ENCODE measurements at places on chromosomes 1 and 21.

GRCh38 chr21:41258617-41259016, 58.0 kb upstream of the FAM3B start:
- DNase-seq = no peak

GRCh38 chr1:13462682-13463081, 51.1 kb downstream of the LRRC38 start:
- no peak for DNase-seq

DNA sequence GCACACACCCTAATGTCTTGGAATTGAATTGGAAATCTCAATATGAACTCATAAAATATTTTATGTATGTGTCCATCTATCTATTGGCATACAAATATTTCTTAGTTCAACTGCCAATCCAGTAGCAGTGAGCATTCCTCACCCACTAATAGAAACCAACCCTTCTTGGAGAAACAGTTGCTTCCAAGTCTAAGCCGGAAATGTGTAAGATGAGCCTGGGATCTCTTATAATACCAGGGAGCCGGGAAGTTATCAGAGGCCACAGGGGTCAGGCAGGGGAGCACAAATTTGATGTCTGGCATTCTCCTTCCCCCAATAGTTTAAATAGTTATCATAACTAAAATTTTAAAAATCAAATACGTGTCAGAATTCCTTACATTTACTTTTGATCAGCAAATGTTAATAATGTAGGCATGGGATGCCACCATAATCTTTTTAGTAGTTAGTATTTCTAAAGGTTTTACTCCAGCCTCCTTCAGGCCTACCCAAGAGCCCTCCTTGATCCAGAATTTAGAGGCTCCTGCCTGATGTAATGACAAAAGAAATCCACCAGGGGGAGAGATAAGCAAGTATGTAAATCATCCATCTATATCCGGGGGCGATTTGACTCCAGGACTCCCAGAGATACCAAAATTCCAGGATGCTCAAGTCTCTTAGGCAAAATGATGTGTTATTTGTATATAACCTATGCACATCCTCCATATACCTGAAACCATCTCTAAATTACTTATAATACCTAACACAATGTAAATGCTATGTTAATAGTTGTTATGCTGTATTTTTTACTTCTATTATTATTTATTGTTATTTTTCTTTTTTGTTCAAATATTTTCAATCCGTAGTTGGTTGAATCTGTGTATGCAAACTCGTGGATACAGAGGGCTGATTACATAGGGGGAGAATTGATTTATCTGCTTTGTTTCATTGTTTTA, 218.7 kb upstream of the COA6 start:
- peak; percentile 25 for DNase-seq

GRCh38 chr1:205436776-205437410, 15.0 kb upstream of the LEMD1 start:
- no peak for DNase-seq

DNA sequence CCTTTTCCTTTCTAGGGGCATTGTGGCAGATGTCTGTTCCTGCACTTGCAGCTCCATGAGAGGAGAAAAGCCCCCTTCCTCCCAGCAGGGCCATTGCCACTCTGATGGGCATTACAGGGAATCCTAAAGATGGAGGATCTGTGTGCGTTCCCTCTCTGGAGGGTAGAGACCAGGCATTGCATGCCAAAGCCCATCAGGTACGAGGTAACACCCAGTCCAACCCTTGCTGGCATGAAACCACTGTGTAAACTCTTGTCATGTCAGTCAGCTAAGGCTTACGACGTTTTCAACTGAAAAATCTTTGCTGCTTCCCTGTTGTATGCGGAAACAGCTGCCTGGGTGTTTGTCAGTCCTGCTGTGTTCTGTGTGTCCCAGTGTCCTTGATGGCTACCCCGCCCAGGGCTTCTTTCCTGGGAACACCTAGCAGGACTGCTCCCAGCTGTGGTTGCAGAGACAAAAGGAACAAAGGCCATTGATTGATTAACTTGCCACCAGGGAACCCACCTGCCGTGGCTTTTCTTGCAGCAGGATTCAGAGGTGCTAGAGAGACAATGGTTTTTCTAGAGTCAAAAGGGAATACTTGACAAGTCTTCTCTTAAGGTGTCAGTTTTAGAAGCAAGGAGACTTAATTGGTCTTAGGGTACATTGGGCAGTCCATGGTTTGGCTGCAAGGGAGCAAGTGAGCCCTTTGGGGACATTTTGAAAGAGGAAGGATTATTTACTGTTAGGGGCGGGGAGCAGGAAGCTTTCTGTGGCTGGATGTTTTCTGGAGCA, 24.6 kb downstream of the B3GALT5 start:
- DNase-seq = no peak

- no peak for DNase-seq
These were observed 32.1 kb downstream of the UBASH3A start for GRCh38 chr21:42435833-42436232.

DNA sequence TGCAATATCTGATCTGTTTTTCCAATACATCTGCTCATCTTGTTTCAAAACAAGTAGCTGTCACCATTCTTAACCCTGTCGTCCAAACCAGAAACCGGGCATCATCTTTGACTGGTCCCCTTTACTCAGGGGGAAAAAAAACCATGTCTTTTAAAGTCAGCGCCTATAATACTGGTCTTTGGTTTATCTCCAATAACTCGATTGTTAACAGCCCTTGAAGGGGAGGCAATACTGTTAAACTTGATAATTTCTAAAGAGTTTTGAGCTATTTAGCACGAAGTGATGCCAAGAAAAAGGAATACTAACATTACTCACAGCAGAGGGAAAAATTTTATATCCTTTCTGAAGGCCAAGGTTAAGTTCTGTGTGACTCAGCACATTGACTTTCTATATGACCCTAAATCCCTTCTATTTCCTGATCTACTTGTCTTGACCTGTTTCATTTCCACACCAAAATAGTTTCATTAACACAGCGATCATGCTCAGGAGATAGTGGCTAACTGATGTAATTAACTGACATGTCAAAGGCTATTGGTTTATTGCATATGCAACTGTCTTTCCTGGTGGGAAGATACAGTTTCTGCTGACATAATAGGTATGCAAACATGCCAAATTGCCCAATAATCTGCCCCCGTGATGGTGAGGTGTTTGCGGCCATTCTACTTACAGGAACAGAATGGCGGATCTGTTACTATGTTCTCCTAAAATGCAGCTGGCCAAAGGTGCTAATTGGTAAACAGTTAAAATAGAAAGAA, 59.1 kb downstream of the NFIA start:
- no peak for DNase-seq

- DNase-seq = no peak
These were observed 47.2 kb upstream of the IFFO2 start for GRCh38 chr1:19003371-19004290.

DNA sequence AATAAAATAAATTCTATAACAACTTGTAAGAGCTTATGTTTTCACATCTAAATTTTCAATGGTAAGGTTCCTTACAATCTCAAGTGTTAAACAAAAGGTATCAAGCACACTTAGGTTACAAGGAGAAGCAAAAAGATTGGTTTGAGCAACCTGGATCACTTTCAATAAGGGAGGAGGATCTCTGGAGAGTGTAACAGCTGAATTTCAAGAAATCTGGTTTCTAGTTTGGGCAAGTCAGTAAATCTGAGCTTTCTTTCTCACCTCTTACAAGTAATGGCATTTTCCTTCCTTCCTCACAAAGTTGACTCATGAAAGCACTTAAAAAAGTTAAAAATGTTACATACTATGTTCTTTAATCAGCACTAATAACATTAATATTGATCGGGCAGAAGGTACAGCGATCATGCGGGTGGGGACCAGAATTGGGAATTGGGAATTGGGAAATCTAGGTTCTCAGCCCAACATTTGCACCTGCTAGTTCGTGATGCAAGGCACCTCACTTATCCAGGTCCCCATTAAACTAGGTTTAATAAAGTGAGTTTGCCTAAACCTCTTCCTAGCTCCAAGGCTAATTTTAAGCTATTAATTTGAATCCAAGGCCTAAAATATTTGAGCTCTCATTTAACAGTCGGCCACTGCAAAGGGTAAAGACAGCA, 3.1 kb downstream of the NUCKS1 start:
- DNase-seq = no peak

DNA sequence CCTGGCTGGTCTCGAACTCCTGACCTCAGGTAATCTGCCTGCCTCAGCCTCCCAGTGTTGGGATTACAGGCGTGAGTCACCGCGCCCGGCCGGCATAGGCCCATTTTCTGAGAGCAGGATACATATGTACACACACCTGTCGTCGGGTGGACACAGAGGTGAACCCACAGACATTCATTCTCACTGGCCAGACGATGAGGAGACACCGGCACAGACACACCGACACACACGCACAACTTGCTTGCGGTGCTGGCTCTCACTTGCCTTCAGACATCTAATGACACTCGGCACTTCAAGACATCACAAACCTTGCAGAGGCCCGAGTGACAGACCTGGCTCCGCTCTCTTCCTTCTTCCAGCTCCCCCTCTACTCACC, 579 bp downstream of the PTCH2 start:
- DNase-seq = no peak

GRCh38 chr21:44370027-44370735, 16.8 kb downstream of the TRPM2 start:
- DNase-seq = no peak
